ENCODE measurements at places on chromosomes 6 and 20.

GRCh38 chr6:113627480-113627879 lies 229.7 kb upstream of the MARCKS start:
- DNase-seq: no peak

DNA sequence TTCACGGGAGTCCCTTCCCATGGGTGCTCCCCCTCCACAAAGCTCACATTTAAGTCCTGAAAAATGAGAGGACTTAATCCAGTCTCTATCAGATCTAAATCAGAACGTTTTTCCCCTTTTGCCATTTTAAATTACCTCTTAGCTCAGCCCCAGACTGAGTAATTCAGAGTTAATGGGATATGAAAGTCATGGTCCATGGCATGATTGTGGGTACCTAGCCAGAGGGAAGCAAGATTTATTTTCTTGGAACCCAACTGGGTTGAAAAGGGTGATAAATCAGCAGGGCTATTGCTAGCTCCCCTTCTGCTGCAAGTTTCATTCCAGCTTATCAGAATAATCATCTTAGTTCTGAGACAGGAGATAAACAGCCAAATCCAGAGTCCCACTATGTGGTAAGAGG lies 320.2 kb upstream of the CHD6 start:
- no peak for DNase-seq

DNA sequence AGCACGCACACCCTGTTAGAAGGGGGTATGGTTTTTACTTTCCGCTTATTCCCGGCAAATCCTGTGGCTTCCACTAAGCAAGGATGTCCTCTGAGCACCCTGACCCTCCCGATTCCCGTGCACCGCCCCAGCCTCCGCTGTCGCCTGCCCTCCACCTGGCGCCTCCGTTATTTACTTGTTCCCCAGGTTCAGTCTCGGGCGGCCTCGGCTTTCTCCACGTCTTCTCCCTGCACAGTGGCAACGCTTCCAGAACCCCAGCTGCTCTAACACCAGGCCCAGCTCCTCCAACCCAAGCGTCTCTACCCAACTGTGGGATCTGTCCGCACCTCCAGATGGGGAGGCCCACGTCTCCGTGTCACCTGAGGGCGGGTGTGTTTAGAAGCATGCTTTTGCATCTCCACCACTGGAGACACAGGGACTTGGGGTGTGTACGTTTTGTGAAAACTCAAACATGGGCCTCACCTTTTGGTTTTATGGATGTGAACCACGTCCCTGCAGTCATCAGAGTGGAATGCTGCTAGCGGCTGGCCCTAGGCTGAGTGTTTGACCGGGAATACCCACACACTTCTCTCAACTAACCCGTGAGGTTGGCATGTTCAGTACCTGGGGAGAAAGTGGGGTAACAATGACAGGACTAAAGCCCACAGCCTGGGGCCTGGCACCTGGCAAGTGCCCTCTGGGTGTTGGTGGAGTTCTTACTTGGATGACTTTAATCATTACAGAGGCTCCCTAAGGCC lies 79.9 kb downstream of the THBS2 start:
- peak; percentile 74 for DNase-seq

GRCh38 chr6:41548098-41548840 lies 2.1 kb downstream of the FOXP4 start:
- DNase-seq: no peak

DNA sequence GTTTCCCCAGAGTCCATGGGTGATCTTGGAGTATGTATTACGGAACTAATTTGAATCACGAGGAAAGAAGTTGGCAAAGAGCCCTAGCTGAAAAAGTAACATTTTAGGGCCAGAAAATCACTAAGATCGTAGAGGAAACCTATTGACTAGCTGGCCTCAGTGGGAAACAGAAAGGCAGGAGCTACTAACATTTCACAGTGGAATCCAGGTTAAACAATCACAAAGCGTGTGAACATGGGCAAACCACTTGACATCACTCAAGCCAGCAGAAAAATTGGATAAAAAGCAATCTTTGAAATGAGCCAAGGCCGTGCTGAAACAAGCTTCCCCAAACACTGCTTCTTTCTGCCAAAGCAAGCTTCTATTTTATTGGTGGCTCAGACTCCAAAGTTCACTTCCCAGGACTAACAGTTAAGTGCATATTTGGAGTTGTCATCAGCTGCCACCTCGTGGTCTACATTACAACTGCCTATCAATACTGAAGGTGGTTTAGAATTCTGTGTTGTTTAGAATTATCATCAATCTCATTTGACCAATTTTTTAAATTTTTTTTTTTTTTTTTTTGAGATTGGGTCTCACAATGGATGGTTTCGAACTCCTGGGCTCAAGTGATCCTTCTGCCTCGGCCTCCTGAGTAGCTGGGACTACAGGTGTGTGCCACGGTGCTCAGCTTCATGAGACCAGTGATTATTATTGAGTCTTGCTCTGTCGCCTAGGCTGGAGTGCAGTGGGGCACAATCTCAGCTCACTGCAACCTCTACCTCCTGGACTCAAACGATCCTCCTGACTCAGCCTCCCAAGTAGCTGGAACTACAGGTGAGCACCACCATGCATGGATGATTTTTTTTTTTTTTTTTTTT lies 10.6 kb downstream of the RPS10 start:
- peak; percentile 53 for DNase-seq

GRCh38 chr6:96899019-96899418 lies 1.3 kb upstream of the NDUFAF4 start:
- DNase-seq: peak; percentile 32

DNA sequence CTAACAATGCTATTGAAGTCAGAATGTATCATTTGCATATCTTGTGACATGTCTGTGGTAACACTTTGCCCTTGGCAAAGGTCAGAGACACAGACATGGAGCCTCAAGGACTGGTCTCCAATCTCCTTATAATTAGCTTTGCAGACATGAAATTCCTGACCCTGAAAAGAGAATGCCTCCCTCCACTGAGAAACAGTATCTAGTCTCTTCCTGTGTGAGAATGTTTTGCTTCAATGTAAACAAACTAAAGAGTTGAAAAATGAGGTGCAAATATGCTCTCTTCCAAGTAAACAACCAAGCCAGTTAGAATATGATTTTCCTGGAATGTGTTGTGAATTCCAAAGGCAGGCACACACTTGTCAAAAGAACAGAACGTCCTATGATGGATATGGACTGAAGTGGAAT lies 407.1 kb upstream of the MARCKS start:
- peak; percentile 45 for DNase-seq

- no peak for DNase-seq
These were observed 508.3 kb downstream of the PRKN start for GRCh38 chr6:162219266-162219665.

- no peak for DNase-seq
These were observed 6.6 kb downstream of the TSPYL4 start for GRCh38 chr6:116247285-116247684.

DNA sequence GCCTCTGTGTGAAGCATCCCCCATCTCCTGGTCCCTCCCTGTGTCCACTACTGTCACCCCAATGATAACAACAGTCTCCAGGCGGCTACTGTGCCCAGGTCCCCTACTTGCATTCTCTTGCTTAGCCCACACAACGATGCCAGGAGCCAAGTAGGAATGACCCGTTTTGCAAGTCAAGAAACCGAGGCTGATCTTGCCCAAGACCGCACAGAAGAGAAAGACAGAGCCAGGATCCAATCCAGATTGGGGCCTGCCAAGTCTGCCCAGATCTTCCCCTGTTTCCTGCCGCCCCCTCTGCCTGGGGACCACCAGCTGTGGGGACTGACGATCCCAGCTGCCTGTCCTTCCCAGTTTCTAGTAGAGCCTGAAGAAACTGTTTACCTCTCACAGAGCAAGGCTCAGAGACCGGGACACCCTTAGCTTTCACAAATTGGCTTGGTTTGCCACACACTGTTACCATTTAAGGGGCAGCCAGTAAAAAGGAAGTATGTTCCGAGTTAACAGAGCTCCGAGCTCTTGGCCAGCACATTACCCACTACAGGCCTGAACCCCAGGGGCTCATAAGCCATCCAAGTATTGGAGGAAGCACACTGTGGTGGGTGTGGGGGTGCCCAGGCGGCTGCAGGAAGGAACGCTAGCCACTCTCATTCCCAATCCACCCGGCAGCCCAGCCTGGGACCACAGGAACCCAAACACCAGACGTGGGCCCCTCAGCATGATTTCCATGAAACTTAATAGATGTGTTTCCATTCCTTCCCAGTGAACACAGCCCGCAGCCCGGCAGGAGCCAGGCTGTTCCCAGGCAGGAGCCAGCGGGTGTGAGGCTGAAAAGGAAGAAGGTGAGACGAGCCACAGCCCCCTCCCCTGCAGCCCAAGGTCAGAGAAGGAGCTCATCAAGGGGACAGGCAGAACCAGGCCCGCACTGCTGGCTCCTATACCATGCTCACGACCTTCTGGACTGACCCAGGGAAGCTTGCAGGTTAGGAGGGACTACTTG lies 7.9 kb downstream of the KIAA1755 start:
- DNase-seq: no peak

- peak; percentile 50 for DNase-seq
These were observed 216.7 kb downstream of the ZDHHC14 start for GRCh38 chr6:157597461-157598312.

- DNase-seq: peak; percentile 72
These were observed 527 bp downstream of the TOMM34 start for GRCh38 chr20:44959638-44960102.

DNA sequence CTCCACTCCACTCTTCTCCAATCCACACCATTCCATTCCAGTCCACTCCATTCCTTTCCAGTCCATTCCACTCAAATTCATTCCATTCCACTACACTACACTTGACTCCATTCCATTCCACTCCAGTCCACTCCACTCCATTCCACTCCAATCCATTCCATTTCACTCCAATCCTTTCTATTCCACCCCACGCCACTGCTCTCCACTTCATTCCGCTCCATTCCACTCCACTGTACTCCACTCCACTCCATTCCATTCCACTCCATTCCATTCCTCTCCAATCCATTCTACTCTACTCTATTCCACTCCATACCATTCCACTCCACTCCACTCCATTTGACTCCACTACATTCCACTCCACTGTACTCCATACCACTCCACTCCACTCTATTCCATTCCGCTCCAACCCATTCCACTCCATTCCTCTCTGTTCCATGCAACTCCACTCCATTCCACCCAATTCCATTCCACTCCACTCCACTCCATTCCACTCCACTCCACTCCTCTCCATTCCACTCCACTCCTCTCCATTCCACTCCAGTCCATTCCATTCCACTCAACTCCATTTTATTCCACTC lies 23.4 kb upstream of the DEFB125 start:
- DNase-seq: no peak

- no peak for DNase-seq
These were observed 339.4 kb downstream of the BMP2 start for GRCh38 chr20:7106910-7107309.

GRCh38 chr6:15338476-15338875 lies 92.6 kb downstream of the JARID2 start:
- no peak for DNase-seq

DNA sequence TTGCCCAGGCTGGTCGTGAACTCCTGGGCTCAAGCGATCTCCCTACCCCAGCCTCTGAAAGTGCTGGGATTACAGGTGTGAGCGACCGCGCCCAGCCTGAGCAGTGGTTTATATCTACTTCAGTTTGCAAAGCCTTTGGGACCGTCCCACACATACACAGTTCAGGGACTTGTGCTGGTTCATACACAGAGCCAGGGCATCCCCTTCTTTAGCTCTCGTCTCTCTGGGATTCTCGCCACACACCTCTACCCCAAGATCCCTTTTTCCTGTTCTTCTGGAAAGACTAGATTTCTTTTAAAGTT lies 12.5 kb downstream of the CAP2 start:
- DNase-seq: no peak

DNA sequence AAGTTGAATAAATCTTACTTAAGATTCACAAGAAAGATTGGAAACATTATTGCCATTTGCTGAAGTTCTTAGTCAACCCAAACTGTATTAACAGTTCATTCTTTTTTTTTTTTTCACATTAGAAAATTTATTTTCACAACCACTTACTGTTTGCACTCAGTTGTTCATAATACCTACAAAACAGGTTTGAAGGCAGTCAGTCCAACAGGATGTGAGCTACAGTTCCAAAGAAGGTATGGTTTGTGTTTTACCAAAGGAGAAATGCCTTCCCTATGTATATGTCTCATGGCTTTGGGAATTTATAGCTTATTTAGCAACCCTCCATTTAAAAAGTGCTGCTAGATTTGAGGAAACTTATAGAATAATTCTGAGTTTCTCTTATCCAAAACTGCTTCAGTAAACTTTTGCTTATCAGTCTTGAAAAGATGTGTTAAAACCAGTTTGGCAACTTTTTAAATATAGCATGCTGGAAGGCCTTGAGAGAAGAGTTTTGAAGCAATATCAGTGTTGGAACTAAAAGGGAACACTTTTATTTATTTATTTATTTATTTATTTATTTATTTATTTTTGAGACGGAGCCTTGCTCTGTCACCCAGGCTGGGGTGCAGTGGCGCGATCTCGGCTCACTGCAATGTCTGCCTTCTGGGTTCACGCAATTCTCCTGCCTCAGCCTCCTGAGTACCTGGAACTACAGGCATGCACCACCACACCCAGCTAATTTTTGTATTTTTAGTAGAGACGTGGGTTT lies 46.8 kb upstream of the RREB1 start:
- no peak for DNase-seq

DNA sequence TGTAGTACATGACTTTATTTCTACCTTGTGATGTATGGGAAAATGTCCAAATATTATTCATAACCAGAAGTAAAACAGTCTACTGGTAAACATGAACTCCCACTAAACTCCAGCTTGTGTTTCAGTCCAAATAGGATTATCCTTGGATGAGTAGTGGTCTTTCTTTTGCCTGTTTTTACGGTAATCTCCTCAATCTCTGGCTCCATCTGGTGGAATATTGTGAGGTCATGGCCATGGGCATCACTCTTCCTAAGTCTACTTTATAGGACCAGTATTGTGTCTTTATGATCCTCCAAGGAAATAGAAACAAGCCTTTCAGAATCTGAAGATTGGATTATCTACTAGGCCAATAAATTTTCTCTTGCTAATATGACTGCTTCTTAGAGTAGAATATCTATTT lies 505.0 kb downstream of the BMP2 start:
- no peak for DNase-seq

DNA sequence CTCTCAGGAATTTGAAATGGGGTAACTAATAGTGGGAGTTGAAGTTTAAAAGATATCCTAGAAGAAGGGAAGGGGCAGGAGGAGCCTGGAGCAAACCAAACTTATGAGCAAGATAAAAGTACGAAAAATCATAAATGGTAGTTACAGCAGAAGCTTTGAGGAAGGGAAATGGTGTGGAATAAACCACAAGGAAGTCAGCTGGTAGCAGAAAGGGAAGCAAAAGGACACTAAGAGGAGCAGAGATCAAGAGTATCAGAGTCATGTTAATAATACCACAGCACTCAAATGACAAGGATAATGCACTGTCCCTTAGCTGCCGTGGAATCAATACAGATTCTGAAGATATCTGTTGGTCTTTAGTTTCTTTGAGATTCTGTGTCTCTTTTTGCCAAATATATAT lies 44.9 kb upstream of the CCDC28A start:
- DNase-seq: no peak
